Activated naive CD4-positive, alpha-beta T cell treated with Interleukin-2 at 50 U/mL for 16 hours (primary cell): ENCODE measurements at places on chromosomes 2 and 18.

DNA sequence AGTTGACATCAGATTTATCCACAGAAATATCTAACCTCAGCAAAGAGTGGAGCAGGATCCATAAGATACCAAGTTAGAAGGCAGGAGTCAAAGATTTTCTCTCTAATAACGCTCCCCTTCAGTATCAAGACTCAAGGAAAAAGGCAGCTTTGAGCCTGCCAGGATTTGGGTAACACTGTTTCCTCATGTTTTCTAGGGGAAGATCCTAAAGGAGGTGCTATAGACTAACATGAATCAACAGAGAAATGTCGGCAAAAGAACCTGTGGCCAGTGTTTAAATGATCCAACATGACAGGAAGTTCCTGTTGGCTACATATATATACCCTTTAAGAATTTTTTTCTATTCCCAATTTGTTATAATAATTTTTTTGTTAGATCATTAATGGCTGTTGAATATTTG is 402.3 kb downstream of the TGIF1 start:
- DNase-seq: no peak

DNA sequence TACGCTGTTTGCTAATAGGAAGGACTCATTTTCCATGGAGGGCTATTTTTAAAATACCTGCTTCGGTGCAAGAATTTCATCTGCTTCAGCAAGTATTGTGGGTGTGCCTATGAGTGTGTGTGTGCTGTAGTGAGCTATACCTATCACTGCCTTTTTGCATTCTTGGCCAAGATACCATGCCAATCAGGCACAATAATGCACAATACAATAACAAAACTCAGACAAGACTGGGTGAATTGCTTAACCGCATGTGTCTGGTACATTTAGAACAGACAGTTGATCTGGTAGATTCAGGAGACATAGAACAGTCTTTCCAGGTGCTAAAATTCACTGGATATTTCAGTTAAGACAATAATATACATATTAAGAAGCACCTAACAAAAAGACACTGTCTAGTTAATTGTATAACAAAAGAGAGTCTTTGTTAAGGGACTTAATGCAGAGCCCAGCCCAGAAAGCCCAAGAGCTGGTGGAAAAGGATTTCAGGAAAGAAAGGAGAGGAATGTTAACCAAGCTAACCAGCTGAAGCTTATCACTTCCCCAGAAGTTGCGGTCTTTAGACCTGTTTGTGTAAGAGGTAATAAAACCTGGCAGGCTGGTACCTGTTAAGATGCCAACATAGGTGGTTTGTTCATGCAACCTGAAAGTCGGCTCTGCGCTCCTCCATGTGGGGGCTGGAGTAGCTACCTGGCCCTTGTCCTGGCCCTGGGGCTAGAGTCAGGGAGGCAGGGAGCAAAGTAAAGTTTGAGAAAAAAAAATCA is 153.3 kb upstream of the RBMS1 start:
- DNase-seq: no peak

- no peak for DNase-seq
These were observed 420.1 kb downstream of the NCKAP5 start for GRCh38 chr2:133148187-133148586.

DNA sequence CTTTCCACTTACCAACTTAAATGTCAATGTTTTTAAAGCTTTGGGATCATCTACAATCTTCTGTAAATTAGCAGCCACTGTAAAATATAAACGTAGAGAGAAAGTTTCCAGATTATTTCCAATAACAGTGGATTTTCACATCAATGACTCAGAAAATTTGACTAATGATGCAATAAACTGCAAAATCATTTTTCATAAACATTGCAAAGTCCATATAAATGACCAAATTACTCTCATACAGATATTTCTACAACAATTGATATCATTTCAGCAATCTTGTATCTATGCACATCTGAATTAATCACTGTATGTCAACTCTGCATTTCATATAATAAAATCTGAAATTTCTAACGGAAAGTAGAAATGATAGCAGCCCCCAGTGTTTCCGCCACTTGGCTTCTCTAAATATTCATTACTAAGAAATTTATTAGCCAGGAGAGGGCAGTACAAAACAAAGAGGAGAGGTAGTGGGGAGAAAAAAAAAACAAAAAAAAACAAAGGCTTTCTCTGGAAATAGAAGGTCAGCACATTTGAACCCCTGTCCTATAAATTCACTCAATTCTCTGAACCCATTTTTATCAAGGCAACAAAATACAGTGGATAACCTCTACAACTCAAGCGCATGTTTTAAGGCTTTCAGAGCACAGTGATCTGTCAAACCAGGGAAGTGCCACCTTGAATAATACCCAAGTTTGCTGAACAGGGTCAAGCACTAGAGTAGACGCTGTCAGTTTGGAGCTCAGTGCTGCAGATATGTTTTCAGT is 282.6 kb downstream of the STK39 start:
- DNase-seq: no peak

- DNase-seq: no peak
These were observed 67.7 kb downstream of the PDCL3 start for GRCh38 chr2:100630473-100630977.

- DNase-seq: no peak
These were observed 89.8 kb upstream of the KCNH7 start for GRCh38 chr2:162928356-162928755.

DNA sequence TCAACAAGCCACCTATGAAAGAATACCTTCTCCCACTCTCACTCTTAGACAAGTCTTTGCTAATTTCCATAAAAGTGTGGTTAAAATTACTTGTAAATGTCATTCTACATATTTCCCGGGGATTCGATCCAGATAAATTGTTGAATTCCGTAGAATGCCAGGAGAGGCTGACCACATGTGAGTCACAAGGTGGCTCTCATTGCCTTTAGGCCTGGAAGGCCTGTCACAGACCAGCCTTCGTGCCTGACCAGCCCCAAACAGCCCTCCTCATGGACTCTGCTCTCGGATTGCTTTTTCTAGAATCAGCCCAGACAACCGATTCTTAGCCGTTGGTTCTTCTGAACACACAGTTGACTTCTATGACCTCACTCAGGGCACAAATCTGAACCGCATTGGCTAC is 86.0 kb downstream of the RTN4 start:
- no peak for DNase-seq

DNA sequence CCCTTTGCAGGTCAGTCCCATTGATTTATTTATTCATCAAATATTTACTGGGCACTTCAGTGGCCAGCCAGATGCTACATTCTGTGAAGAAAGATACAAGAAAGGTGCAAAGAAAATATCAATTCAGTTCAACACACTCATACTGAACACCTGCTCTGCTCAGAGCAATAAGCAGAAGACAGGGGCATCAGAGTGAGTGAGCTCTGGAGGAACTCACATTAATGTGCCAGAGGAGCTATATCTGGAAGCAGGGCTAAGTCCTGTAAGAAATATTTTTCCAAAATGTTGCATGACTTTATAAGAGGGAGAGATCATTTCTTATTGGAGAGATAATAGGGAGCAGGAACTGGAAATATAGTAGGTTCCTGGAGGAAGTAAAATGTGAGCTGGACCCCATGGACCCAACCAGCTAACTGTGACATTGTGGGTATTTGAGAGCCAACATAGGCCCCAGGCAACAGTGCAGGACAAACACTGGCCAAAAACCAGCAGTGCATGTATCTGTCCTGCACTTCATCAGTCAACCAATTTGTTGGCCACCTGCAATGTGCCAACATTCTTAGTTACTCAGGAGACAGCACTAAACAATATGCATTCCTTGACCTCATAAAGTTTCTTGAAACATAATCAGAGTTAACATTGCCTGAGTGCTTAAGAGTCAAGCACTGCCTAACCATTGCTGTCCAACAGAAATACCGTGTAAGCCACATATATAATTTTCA is 102.7 kb upstream of the PTPRM start:
- DNase-seq: no peak
